ENCODE measurements at places on chromosomes 12 and 14.

- no peak for DNase-seq
Observed at GRCh38 chr14:66076176-66076575, 410.0 kb upstream of the CCDC196 start.

DNA sequence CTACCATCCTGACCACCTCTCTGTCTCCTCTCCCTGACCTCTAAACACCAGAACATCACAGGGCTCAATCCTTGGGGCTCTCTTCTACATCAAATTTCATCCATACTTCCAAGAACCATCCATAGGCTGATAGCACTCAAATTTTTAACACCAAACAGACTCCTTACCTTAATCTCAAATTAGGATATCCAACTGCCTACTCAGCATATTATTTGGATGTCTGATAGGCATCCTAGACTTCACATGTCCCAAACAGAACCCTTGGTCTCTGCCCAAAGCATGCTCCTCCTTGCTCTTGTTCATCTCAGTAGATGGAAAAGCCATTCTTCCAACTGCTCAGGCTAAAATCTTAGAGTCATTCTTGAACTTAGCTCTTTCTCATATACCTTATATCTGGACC lies 91.3 kb downstream of the GALC start:
- no peak for DNase-seq

- no peak for DNase-seq
Observed at GRCh38 chr12:92432724-92433441, 269.9 kb upstream of the PLEKHG7 start.

GRCh38 chr14:104393199-104393897 lies 186.2 kb upstream of the C14orf180 start:
- no peak for DNase-seq

Measured in NCI-H1092 (cell line).